ENCODE measurements at places on chromosomes 5 and 9.

DNA sequence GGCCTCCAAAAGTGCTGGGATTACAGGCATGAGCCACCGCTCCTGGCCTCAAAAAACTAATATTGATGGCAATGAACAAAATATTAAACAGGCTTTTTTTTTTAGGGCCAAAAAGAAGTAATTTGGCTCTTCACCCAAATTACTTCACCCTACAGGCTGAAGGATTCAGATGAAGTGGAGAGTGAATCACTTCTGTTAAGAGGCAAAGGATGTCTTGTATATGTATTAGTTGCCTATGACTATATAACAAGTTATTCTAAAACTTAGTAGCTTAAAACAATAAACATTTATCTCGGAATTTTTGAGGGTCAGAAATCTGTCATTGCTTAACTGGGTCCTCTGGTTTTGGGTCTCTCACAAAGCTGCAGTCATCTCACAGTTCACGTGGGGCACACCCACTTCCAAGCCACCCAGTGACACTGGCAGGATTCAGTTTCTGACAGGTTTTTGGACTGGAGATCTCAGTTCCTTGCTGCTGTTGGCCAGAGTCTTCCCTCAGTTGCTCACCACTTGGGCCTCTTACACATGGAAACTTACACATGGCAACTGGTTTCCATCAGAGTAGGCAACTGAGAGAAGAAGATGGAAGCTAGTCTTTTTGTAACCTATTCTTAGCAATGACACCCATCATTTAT lies 66.7 kb downstream of the IQGAP2 start:
- DNase-seq, result no peak

DNA sequence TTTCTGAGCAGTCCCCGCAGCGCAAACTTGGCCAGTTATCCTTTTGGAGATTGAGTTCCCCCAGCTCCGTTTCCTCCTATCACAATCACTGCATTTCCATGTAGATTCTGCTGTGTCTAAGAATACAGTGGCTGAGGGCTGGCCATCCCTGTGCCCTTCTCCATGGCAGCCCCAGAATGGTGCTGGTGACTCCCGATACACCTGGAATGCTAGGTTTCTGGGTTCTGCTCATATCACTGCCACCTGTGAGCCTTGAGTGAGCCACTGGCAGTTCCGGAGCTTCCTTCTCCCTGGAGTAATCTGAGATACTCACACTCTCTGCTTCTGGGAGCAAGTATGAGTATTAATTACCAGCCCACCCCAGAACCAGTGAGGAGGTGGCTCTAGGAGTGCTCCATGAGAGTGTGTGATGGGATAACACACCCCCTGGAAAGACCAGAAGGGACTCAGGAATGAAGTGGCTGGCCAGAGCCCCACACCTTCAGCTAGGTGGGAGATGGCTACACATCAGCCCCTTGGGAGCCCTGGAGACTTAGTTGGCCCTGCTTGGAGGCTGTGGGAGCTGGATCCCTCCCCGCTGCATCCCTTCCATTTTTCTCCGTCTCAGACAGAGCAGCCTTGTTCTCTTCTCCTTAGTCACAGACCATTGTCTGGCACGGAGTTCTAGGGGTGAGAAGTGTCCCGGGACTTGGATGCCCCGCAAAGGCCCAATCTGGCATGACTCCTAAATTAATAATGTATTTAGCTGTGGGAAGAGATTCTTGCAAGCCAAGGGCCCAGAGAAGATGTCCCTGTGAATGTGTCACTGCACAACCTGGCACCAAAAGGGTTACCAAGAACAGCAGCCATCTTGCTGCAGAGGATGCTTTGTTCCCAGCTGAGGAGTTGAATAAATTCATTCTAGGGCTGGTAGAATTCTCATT lies 4.9 kb downstream of the PCDHGC5 start:
- DNase-seq, result no peak

- DNase-seq, result no peak
Measured at GRCh38 chr5:179912951-179913350, 5.3 kb upstream of the TBC1D9B start.

DNA sequence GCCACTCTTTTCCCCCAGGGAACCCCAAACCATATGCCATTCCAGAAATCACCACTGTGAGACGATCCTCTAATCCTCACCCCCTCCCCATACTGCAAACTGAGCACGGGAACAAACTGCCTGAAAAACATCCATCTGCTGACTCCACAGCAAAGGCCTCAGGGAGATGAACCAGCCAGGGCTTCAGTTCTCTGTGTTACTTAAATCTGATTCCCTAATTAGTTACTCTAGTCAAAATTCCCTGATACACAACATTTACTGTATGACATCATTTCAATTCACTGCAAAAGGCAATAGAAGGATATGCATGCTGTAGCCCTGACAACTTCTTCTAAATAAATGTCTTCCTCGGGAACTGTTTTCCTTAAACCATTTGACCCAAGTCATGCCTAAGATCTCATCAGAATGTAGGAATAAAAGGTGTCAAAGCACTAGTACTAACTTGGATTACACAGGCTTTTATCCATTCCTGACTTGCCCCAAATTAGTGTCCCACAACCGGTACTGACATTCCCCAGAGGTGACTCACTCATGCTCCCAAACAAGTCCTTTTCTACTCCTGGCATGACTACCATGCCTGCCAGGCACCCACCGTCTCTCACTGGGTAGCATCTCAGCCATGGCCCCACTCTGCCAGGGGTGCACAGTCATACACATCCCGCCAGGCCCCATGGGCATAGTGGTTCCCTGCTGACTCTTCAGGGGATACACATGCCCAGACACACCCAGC lies 35.0 kb downstream of the MTX3 start:
- DNase-seq, result no peak

GRCh38 chr9:93683331-93684134 lies 107.1 kb downstream of the PHF2 start:
- no peak for DNase-seq

GRCh38 chr9:110148384-110148783 lies 59.6 kb downstream of the C9orf152 start:
- DNase-seq, result no peak

- DNase-seq, result no peak
Measured at GRCh38 chr9:121220996-121221663, 19.5 kb upstream of the RAB14 start.

- DNase-seq, result no peak
Measured at GRCh38 chr5:67028371-67028770, 168.2 kb downstream of the CD180 start.

All from NCI-H526 (cell line).